Right cardiac atrium (tissue), 5 donors: ENCODE measurements at places on chromosomes 5 and 9.

GRCh38 chr9:36284226-36284625 lies 26.0 kb upstream of the GNE start:
- no peak for DNase-seq

DNA sequence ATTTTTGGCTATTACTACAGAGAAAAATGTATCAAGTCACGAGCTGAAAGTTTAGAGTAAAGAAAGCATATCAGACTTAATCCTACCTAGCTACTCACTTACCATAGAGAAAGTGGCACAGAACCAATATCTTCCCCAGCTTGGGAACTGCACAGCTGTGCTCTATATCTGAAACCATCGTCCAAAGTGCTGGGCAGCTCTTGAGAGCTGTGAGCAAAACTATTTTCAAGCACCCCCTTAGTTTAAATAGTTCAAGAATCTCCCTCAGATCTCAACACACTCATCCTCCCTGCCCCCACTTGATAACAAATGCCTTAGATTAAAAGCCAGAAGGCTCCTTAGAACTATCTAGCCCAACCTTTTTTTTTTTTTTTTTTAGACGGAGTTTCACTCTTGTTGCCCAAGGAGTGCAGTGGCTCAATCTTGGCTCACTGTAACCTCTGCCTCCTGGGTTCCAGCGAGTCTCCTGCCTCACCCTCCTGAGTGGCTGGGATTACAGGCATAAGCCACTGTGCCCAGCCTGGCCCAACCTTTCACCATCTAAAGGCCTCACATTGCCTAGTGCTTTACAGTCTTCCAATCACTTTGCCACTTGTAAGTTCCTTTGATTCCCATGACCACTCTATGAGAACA lies 94.2 kb upstream of the APC start:
- DNase-seq: no peak

DNA sequence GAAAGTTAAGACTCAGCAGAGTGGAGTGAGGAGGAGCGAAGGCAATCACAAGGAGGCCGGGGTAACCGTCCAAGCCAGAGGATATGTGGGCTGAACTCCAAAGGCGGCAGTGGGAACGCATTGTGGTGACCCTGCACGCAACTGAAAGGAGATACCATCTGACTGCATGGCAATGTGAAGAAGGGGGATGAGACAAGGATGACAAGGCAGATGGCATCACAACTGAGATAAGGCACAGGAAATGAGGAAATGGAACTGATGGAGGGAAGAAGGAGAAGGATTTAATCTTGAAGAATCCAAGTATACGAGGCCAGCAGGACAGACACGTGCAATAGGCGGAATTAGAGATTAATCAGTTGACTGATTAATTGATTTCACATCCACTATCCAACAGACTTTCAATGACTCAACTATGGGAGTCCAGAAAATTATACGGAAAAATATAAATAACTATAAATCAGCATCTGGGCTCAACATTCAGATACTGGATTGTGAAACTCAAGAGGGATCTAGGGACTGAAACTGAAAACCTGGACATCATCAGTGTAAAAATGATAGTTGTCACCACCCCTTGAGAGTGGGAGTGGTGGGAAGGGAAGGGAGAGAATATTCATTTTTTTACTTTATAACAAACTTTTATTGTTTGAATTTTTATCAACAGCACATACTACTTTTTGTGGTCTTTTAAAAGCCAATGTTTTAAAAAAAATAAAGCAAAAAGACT lies 86.1 kb downstream of the ARL15 start:
- no peak for DNase-seq

- no peak for DNase-seq
These were observed 132.0 kb downstream of the INSYN2B start for GRCh38 chr5:169848271-169848670.

DNA sequence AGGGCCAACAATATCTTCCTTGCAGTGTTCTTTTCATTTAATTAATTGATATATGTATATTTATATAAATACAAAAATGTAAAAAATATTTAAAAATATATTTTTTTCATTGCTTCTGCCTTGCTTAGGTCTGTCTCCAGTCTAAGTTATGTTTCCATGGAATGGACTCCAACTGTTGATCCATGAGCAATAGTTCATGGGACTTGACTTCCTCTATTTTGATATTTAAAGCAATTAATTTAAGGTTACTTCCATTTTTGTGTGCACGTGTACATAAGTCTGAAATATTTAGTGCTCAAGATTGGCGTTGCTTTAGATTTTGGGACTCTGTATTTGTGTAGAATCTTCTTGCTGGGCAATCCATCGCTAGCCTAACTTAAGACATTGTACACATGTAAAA lies 155.3 kb upstream of the KLF9 start:
- DNase-seq: no peak

- peak; percentile 51 for DNase-seq
These were observed 1.5 kb downstream of the RASGRF2 start for GRCh38 chr5:80961376-80962281.

GRCh38 chr9:91162311-91162710 lies 199.4 kb downstream of the AUH start:
- no peak for DNase-seq

GRCh38 chr5:166602271-166602670 lies 1689.2 kb upstream of the WWC1 start:
- no peak for DNase-seq

- no peak for DNase-seq
These were observed 38.7 kb upstream of the RAB3C start for GRCh38 chr5:58544195-58544594.

DNA sequence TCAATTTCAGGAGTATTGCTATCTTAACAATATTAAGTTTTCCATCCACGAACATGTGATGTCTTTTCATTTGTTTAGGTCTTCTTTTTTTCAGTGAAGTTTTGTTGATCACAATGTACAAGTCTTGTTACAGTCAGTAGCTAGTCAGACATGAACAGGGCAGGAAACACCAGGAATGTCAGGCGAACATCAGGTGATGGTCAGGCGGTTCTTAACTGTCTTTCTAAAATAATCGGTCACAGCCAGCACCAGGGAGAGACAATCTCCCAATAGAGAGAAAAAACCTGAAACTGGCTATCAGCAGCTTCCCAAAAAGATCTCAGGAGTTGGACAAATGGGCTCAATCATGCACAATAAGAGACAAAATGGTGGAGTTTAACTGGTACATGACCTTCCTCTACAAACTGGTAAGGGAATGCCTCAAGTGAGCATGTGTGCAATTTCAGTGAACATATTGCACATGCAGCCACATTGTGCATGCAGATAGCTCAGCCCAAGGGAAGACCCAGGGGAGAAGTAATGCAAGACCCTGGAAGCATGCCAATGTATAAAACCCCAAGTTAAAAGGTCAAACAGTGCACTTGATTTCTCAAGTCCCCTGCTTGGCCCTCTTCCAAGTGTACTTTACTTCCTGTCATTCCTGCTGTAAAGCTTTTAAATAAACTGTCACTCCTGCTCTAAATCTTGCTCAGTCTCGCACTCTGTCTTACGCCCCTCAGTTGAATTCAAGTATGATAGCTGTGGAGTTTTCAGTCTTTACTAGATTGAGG lies 176.1 kb upstream of the RASEF start:
- DNase-seq: no peak

DNA sequence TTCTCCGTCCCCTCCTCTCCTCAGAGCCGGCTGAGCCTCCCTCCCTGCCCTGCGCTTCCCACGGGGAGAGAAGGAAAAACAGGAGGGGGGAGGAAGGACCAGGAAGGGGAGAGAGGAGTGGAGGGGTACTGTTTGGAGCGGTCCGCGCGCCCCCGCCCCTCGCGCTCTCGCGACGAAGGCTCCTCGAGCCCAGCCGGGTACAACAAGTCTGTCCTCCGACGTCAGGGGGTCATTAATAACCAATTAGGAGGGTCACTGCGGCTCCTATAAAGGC lies 480 bp upstream of the PRDM12 start:
- DNase-seq: no peak

DNA sequence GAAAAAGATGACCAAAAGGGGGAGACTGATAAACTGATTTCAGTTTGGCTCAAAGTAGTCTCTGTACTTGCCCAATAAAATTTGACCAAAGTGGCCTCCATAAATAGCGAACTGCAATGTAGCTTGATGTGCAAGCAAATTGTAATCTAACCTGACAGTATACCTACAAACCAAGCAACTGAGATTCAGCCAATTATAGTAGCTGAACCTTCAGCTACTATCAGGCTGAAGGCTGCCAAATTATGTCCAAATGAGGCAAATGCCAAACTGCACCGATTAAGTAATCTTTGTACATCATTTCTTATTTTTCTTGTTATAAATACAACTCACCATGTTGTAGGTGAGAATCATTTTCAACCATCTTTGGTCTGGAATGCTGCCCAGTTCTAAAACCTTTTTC lies 390.6 kb downstream of the CDH9 start:
- no peak for DNase-seq

DNA sequence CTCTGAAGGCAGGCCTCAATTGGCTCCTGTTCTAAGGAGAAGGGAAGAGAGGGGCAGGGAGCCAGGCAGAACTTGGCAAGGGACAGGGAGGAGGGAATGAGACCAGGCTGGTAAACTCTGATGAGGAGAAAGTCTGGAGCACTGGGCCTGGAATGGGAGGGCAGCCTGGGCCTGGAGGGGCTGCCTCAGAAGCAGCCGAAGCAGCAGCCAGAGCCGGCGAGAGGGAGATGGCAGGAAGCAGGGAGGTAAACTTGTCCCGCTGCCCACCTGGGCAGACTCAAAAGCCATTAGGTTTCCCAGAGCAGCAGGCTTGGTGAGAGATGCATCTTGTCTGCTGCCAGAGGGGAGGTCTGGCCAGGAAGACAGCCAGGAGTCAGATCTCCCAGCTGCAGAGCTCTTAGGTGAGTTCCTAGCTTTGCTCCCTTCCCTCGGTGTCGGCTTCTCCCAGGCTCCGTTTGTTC lies 37.0 kb upstream of the CRB2 start:
- peak; percentile 70 for DNase-seq

DNA sequence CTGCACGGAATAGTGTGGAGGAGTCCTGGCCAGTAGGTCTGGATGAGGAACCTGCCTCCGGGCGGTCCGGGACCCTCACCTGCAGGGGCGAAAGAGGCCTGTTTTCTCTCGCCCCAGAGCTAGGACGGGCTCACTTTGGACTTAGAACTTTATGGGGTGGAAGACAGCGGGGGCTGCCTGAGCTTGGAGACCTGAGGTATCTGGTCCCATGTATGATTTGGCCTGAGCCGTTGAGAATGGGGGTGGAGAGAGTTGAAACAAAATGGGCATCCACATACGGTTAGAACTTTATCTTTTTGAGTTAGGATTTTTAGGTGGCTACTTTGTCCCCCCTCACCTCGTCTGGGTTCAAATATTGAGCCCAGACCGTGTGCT lies 681 bp upstream of the ETF1 start:
- DNase-seq: no peak

GRCh38 chr9:110104261-110104809 lies 103.6 kb downstream of the C9orf152 start:
- DNase-seq: no peak

- no peak for DNase-seq
These were observed 119.6 kb downstream of the PRDM9 start for GRCh38 chr5:23626961-23627360.

GRCh38 chr5:94209774-94210355 lies 408.5 kb downstream of the KIAA0825 start:
- DNase-seq: no peak

GRCh38 chr5:171449426-171449825 lies 30.0 kb downstream of the FGF18 start:
- no peak for DNase-seq

DNA sequence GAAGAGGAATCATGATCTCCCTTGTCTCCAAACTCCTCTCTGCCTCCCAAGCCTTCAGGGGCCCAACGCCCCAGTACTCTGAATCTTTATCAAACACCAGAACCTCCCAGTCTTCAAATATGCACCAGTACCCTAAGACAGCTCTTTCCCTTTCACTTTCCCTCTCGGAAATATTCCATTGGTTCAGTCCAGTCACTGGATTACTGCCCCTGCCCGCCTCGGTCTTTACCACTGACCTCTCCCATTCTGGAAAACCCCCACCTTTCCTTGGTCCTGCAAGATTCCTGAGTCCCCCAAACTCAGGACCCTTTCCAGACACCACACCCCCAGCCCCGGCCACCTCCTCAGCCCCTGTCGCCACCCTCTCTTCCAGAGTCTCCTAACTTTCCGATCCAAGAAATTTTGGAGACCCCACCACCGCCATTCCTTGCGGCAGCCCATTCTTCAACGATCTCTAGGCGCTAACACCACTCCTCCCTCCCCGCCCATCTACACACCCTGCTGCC lies 674 bp downstream of the C5orf15 start:
- no peak for DNase-seq

GRCh38 chr5:92841604-92842155 lies 739.3 kb downstream of the NR2F1-AS1 start:
- no peak for DNase-seq

- DNase-seq: peak; percentile 95
These were observed 11.6 kb upstream of the RAB14 start for GRCh38 chr9:121213136-121213806.

DNA sequence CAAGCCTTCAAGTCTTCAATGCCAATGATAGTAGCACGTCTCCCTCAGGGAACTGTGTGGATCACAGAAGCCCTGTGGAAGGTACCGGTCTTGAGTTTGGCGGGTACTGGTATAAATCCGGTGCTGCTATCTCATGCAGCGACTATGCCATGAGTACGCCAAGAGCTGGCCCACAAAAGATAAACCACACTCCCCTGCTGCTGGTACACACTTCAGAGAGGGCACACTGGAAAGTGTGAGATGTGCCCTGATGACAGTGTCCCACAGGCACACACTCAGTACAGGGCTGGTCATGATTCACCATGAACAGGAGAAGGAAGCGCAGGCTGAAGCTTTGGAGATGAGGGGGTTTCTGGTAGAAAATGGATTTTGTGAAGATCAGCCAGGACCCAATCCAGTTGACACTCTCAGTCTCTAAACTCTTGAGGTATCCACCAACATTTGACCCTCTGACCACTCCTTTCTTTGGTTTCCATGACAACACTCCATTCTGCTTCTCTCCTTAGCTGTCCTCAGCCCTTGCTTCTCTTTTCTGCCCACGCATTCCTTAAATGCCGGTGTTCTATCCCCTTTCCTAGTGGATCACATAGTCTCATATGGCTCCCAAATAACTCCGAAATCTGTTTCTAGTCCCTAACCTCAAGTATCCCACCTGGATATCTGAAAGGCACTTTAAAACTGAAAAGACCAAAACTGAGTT lies 5.1 kb downstream of the AMACR start:
- no peak for DNase-seq
